ENCODE measurements at places on chromosomes 1 and 21.

GRCh38 chr1:236997882-236998281 is 6.4 kb downstream of the MT1HL1 start:
- DNase-seq, result no peak

- DNase-seq, result no peak
Observed at GRCh38 chr1:2962541-2962940, 58.7 kb upstream of the ACTRT2 start.

- no peak for DNase-seq
Observed at GRCh38 chr1:74713849-74714248, 19.0 kb downstream of the CRYZ start.

GRCh38 chr1:8494681-8495080 is 176.8 kb downstream of the SLC45A1 start:
- DNase-seq, result no peak

- DNase-seq, result no peak
Observed at GRCh38 chr1:169392406-169392805, 24.4 kb downstream of the BLZF1 start.

DNA sequence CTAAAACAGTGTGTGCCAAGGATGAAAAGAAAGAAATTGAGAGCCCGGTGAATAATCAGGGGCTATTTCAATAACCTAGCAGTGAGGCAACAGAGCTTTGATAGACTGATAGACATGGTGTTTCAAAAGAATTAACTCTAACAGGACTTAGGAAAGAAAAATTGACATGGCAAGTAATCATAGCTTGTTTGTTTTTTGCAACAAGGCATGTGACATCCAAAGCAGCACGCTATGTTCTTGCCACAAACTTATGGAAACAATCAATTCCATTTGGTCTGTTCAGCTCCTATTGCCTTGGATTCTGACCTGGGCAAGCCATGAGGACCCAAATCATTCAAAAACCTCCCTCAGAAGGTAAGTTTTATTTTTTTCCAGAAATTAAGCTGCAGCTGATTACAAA is 608.5 kb downstream of the SMYD3 start:
- DNase-seq, result no peak

- no peak for DNase-seq
Observed at GRCh38 chr1:32886004-32886827, at the start of gene HPCA. TSS of gene HPCA (plus strand) at chr1:32886491. CDS start at chr1:32888899, 2,408 bp downstream.

DNA sequence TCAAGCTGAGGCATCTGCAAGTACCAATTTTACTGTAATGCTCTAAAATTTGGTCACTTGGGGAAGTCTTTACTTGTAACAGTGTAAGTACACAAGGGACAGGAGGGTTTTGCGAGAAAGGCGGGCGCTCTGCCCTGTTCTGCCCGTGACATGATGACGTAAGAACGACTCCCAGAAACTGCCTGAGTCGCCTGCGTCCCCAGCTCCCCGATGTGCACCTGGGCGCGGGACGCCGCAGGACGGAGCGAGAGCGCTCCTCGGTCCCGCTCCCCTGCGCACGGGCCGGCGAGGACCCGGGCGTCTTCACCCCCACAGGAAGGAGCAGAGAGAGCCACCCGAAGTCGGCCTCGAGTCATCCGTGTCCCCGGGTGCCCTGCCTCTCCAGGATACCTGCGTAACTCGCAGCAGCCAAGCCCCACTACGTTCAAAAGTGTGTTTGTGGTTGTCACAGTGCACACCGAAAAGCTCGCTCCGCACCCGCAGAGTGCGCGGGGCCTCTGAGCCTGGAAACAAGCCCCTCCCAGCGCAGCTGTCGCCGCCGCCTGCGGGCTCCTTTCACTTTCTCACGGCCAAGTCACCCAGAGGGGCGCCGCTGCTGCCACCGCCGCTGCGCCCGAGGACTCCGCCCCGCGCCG is 3.3 kb upstream of the ZBTB18 start:
- peak; percentile 17 for DNase-seq

DNA sequence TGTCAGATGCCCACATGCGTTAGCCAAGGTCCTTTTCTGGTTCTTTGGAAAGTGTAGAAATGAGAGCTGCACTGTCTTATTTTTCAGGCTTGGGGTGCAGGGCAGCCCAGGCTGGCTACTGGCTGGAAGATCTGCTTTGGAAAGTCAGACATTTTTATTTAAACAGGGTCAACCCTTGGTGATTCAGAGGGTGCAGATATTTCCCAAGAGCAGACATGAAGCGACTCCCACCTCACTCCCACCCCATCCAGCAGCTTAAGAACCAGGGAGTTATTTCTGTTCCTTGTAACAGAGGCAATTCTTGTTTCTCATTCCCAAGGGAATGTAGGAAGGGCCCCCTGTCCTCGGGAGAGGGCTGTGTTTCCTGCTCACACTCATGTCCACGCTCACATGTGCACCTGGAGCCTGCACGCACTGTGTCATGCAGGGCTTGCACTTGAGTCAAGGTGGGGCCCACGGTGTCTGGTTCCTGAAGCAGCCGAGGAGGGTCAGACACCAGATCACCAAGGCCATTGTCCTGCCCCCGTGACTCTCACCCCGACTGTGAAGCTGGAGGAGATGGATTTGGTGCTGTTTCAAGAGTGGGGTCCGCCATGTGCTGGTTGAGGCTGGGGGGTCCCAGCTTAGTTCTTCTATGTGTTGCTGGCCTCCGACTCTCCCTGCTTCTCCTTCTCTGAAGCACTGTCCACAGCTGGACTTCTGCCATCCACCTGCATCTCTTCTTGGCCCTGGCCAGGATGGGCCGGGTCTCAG is 992 bp downstream of the S100A7A start:
- no peak for DNase-seq

DNA sequence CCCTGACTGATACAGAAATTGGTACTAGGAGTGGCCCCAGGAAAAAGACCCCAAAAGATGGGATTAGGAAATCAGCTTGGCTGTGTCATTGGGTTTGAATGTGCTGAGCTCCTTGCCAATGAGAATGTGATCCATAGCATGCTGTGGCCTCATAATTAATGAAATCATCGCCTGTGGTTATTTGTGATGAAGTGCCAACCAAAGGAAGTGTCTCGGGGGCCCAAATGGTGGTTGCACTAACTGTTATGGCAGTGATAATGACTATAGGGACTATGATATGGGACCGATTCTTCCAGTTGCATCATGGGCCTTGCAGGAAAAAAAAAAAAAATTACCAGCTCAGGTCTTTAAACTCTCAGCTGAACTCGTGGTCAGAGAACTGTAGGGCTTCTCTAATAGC is 15.4 kb upstream of the ZDHHC18 start:
- DNase-seq, result no peak

DNA sequence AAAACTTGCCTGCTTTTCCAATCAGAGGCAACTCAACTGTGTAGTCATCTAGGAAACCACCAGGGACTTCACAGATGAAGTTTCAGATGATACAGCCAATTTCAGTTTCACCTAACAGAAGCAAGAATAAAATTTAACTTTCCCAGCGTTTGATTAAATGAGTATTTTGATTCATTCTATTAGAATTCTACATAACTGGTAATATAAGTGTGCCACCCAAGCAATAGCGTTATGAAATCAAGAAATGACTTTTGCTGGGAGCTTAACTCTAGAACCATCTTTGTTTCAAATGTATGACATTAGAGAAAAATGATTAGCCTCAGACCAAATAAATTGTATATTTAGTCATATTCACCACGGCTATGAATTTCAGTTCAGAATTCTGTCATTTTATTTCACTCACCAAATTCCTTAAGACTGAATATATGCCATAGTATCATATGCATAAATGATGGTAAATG is 239.3 kb downstream of the NRIP1 start:
- no peak for DNase-seq

- no peak for DNase-seq
Observed at GRCh38 chr1:161111117-161111516, 6.7 kb downstream of the PFDN2 start.

- no peak for DNase-seq
Observed at GRCh38 chr1:198723127-198723526, 84.3 kb downstream of the PTPRC start.

DNA sequence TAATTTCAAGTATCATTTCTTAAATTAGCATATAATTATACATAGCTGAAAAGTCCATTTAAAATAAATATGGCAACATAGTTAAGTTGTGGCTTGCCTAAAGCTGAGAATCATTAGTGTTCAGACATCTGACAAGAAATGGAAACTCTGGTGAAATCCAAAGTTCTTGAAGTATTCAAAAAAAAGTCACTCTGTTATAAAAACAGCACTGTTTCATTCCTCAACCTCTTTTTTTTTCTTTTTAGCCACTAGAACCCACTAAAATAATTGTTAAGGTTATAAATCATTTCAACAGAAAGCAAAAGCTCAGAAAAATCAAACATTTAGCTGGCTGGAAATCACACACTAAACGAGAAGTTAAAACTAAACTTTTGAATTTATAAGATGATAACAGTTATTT is 476.7 kb downstream of the LTN1 start:
- no peak for DNase-seq

DNA sequence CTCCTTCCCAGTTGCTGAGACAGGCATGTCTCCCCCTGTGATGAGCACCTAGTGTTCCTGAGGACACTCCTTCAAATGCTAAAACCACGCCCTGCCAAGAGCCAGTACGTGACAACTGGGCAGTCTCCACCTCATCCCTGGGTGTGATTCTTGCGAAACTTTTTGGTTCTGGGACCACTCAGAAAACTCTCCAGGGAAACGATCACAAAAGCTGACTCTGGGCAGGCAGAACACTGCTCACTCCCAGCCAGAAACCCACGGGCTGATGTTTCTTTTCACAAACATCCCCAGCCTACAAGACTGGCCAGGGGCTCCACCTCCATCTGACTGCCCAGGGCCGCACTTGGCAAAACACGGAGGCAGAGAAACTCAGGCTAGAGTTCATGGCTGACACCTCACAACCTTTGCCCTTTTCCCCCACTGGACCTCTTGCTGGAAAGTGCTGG is 24.4 kb downstream of the DHRS3 start:
- no peak for DNase-seq

- peak; percentile 24 for DNase-seq
Observed at GRCh38 chr1:6157528-6158174, 22.5 kb downstream of the CHD5 start.

GRCh38 chr1:173039626-173040025 is 11.1 kb downstream of the TNFSF18 start:
- DNase-seq, result peak; percentile 45

- DNase-seq, result no peak
Observed at GRCh38 chr1:220527908-220528678, at the start of gene MARK1. TSS of gene MARK1 (plus strand) at chr1:220528136. CDS start at chr1:220528823, 687 bp downstream.

DNA sequence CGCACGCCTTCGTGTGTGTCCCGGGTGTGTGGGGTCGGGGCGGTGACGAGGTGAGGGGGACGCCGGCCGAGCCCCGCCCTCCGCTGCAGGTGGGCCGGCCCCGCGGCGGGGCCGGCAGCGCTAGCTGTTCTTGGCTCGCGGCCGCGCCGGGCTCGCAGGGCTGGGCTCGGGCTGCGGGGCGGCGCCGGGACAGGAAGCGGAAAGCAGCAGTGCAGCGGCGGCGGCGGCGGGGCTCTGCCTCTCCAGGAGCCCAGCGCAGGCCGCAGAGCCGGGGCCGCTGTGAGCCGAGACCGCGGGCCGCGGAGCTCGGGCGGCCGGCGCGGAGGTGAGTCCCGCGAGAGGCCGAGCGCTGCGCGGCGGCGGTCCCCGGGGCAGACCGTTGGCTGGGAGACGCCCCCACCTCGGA is at the start of gene VANGL1:
TSS of gene VANGL1 (plus strand) at position 209 of the 406 bp plus-strand sequence. CDS start 9,444 bp downstream, outside the sequence.
- DNase-seq, result peak; percentile 50

- DNase-seq, result no peak
Observed at GRCh38 chr1:87208931-87209330, 119.7 kb upstream of the LMO4 start.

- no peak for DNase-seq
Observed at GRCh38 chr1:72636631-72637030, 354.3 kb upstream of the NEGR1 start.

DNA sequence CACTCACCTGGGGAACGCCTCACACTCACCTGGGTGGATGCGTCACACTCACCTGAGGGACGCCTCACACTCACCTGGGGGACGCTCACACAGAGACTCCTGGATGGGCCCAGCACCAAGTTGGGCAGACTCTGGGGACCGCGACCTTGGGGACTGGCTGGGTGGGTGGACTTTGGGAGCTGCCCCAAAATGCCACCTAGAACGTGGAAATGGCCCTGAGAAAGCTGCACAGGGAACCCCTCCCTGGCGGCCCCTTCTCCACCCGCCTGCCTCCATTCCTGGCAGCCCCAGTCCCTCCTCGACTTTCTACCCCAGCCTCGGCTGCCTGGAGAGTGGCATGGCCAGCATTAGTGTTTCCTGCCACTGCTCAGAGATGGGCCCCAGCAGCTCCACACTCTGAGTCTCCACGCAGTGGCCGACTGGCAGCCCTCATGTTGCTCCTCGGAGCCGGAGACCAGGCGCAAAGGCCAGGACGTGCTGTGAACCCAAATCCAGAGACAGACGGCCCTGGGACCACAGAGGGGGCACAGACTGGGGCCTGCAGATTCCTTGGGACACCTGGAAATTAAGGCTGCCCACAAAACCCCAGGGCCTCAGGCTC is 46.5 kb upstream of the ACTRT2 start:
- no peak for DNase-seq

GRCh38 chr21:28253338-28253737 is 739.3 kb downstream of the LTN1 start:
- DNase-seq, result peak; percentile 72

DNA sequence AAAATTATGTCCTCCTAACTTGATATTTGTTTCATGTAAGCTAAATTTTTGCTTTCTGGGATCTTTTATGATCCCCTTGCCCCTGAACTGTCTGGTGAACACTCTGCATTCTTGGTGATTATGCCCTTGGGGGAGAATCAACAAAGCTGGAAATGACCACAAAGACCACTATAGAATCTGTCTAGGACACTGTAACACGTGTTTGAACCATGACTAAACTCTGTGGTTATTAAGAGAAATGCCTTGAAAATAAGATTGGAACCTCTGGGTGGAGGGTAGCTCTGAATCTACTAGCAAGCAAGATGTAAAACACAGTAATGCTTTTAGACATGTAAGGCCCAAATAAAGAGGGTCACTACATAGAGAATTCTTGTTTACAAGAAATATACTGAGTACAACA is 237.5 kb downstream of the HMCN1 start:
- peak; percentile 77 for DNase-seq

DNA sequence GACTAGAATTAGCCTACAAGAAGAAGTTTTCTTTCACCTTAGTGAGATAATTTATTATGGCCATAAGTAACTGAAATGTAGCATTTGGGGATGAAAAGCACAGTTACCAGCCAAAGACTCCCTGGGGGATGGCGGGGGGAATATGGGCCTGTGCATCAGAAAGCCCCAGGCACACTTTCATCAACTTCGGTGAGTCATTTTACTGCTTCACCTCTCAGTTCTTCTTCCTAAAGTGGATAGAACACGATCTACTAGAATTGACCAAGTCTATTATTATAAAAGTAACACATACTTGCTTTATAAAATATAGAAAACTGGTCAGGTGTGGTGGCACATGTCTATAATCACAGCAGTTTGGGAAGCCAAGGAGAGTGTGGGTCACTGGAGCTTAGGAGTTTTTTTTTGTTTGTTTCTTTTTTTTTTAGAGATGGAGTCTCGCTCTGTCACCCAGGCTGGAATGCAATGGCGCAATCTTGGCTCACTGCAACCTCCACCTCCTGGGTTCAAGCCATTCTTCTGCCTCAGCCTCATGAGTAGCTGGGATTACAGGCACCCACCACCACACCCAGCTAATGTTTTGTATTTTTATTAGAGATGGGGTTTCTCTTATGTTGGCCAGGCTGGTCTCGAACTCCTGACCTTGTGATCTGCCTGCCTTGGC is 141.8 kb downstream of the ZZZ3 start:
- DNase-seq, result peak; percentile 83
